CD8-positive, alpha-beta memory T cell (primary cell): ENCODE measurements at places on chromosomes 4 and X. TPM values are rescaled to one million over a fixed set of nuclear protein-coding genes. Genes with fewer than 3 reads are reported as not detected.

The IL2RG gene
- 312 TPM for total RNA-seq

The SMIM10L2A gene
- total RNA-seq: 0.48 TPM

The CYLC1 gene
- total RNA-seq: not detected

The PROM1 gene
- 0.72 TPM for total RNA-seq

The SATL1 gene
- not detected for total RNA-seq

The RHOXF1 gene
- not detected for total RNA-seq

The NLRP2B gene
- not detected for total RNA-seq

The RRH gene
- 0.16 TPM for total RNA-seq

The CT45A10 gene
- not detected for total RNA-seq

The SHROOM4 gene
- total RNA-seq: not detected

DNA sequence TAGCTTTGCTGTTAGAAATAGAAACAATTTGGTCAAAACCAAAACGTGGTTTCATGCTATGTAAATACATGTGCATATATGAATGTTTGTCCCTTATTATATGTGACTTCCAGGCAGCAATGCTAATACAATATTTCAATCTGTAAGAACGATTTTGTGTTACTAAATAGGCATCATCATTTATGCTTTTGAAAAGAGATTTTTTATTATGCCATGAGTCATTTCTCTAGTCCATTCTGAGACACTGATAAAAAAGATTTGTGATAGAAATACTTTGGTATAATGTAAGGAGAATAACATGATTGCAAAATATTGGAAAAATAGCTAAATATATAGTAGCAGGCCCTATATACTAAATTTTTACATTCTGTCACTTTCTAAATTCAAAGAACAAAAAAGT lies 28.9 kb downstream of the SYNPO2 start:
- peaks cover 3% of the 10 kb centered on the region for H3K27me3 ChIP-seq
- no peak for DNase-seq
- H3K27ac ChIP-seq: no peak overlapping the region

DNA sequence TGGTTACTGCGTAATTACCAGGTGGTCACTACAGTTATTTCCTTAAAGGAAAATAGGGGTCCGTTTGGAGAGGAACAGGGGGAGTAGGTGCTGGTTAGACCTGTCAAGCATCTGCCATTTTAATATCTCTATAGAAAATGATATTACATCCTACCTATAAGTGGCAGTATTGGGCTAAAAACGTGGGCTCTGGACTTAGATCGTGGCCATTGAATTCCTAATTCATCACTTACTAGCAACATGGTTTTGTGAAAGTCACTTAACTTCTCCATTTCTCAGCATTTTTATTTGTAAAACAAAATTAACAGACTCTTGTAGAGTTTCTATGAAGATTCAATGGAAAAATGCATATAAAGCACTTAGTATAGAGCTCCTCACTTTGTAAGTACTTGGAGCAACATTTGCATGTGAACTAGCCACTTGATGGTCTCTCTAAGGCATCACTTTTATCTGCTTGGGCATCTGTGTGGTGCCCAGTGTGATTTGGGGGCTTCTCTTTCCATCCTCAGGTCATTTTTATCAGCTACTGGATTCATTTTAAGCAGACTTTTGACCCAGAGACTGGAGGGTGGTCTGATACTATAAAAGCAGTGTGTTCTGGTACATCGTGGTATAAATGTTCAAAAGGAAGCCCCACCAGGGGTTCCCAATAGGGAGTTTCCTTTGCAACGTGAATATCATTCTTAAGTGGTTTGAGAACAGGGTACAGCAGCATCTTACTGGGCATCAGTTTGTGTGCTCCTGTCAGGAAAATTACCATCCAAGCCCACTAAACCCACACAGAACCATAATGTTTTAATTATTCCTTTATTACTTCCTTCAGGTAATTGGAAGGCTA lies 42.7 kb upstream of the RASSF6 start:
- DNase-seq: no peak
- no peak overlapping the region for H3K27ac ChIP-seq
- no peak overlapping the region for H3K4me3 ChIP-seq
- no peaks in the 10 kb centered on the region for H3K4me1 ChIP-seq
- H3K36me3 ChIP-seq: no peaks in the 10 kb centered on the region

DNA sequence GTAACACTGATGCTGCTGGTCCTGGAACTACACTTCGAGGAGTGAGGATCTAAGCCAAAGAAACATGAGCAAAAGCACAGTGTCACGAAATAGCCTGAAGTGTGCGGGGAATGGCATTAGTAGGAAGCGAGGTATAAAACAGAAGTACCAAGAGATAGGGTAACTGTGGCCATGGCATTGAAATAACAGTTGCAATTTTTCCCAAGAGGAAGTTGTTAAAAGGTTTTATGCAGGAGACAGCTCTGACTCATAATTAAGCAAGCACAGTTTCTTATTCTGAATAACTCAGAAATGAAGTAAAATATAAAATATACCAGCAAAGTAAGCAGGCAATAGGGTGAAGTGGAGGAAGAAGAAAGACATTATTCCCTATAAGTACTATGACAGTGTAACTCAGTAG lies 90.3 kb upstream of the TMEM150C start:
- no peak overlapping the region for H3K27ac ChIP-seq
- H3K4me1 ChIP-seq: no peaks in the 10 kb centered on the region
- DNase-seq: no peak

DNA sequence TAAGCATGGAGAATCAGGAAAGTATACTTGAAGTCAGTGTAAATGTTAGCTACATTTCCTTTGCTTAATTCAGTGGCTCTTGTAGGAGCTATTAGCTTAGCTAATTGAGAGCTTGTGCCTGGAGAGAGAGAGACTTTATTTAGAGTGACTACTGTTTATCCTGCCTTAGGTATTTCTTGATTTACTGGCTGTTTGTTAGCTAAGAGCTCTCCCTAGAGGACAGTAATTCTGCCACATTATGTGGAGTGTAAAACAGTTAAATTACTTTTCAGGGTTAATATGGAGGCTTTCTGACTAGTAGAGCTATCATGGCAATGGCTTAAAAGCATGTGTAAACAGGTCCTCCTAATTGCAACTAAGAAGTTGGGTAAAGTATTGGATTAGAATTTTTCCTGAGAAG lies 306.5 kb upstream of the TECRL start:
- no peak for DNase-seq
- no peak overlapping the region for H3K27ac ChIP-seq
- no peak overlapping the region for H3K4me3 ChIP-seq
- no peaks in the 10 kb centered on the region for H3K36me3 ChIP-seq
- H3K27me3 ChIP-seq: no peaks in the 10 kb centered on the region

DNA sequence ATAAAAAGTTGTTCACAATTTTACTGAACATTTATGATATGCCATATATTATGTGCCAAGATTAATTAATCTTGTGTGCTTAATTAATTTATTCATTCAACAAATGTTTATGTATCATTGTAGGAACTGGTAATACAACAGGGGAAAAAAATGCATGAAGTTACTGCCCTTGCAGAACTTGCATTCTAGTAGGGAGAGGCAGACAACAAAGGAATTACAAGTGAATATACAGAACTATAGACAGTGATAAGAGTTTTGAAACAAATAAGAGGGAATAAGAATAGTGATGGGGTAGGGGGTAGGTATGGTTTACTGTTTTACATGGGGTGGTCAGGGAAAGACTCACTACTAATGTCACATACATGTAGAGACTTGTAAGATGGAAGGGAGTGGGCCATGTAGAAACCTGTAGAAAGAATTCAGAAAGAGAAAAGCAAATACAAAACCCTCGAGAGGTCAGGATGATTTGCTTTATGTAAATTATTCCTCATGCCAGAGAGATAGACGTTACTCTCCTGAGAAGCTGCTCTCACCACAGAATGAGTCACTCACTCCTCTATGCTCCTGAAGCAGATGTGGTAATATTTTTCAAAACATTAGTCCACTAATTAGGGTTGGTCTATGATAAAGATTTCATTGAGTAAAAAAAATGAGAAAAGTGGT lies 855.0 kb upstream of the GRID2 start:
- no peak overlapping the region for H3K4me3 ChIP-seq
- H3K27me3 ChIP-seq: no peaks in the 10 kb centered on the region
- H3K27ac ChIP-seq: no peak overlapping the region
- no peaks in the 10 kb centered on the region for H3K36me3 ChIP-seq

GRCh38 chrX:40153345-40154249 lies 55.8 kb upstream of the BCOR start:
- peak; percentile 35 for DNase-seq

DNA sequence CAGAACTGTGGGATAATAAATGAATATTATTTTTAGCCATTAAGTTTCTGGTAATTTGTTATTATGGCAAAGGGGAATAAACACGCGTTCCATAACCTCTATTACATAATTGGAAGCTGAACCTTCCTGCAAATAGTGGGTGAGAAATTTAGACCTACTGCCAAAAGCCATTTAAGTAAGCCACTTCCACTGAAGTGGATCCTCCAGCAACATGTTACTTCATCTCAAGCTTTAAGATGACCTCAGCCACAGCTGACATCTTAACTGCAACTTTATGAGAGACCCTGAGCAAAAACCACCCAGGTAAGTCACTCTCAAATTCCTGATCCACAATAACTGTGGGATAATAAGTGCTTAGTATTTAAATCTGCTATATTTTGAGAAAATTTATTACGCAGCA lies 1048.6 kb downstream of the FAM133A start:
- H3K4me3 ChIP-seq: no peak overlapping the region
- DNase-seq: no peak
- no peaks in the 10 kb centered on the region for H3K27me3 ChIP-seq
- H3K36me3 ChIP-seq: no peaks in the 10 kb centered on the region
- H3K27ac ChIP-seq: no peak overlapping the region

- no peaks in the 10 kb centered on the region for H3K36me3 ChIP-seq
- no peak overlapping the region for H3K4me3 ChIP-seq
- H3K27me3 ChIP-seq: no peaks in the 10 kb centered on the region
- no peak for DNase-seq
Observed at GRCh38 chr4:158051401-158052235, 121.2 kb downstream of the GASK1B start.

DNA sequence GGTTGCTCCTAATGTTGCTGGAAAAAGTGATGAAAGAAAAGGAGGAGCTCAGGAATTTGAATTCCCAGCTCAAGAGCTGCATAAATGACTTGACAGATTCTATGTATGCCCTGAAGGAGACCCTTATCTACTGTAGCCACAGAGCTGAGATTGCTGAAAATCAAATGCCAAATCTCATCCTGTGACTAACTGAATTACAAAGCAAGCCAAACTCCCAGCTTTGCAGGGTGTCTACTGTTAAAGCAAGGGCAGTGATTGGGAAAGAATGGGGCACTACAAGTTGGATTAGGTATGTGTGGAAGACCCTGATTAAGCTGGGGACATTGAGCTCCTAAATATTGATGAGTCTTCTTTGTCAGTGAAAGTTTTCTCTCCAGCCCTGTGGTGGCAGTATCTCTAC lies 20.8 kb upstream of the SMIM9 start:
- no peaks in the 10 kb centered on the region for H3K36me3 ChIP-seq
- no peak overlapping the region for H3K27ac ChIP-seq
- DNase-seq: no peak
- no peak overlapping the region for H3K4me3 ChIP-seq
- H3K4me1 ChIP-seq: no peaks in the 10 kb centered on the region
- H3K27me3 ChIP-seq: no peaks in the 10 kb centered on the region

- H3K4me3 ChIP-seq: no peak overlapping the region
- H3K27me3 ChIP-seq: no peaks in the 10 kb centered on the region
- no peak for DNase-seq
Observed at GRCh38 chrX:29604381-29604780, 611.0 kb upstream of the MAGEB2 start.

DNA sequence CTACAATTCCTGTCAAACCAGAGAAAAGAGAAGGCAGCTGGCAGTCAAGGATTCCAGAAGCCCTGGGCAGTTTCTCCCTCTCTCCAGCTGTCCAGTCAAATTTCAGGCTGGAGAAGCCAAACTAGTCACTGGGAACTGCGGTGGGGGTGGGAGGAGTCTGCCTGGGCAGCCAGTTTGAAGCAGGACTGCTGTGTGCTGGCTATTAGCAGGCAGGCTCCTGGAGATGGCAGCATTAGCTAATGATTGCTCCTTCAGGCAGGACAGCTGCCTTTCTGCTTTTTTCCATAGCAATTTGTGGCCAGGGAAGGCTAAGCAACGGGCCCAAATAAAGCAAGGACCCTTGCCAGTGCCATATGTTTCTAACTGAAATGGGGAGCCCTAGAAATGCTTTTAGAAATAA lies 44.7 kb upstream of the FGF13 start:
- H3K27ac ChIP-seq: no peak overlapping the region
- DNase-seq: no peak
- H3K4me3 ChIP-seq: no peak overlapping the region
- no peaks in the 10 kb centered on the region for H3K36me3 ChIP-seq
- H3K27me3 ChIP-seq: no peaks in the 10 kb centered on the region

DNA sequence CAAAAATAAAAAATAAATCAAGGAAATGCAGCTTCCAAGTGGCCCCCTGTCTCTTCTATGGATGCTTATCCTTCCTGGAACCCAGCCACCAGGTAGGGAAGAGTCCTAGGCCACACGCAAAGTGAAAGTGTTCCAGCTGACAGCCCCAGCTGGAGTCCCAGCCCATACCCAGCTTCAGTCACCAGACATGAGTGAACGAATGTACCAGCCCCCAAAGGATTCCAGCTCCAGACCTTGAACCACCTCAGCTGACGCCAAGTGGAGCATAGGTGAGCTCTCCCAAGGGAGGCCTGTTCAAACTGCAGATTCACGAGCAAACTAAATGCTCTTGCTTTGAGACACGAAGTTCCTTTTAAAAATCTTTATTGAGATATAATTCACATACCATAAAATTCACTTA lies 62.0 kb downstream of the BCOR start:
- no peak overlapping the region for H3K4me3 ChIP-seq
- H3K27me3 ChIP-seq: no peaks in the 10 kb centered on the region
- H3K4me1 ChIP-seq: peaks cover 6% of the 10 kb centered on the region
- no peaks in the 10 kb centered on the region for H3K36me3 ChIP-seq

- H3K4me1 ChIP-seq: no peaks in the 10 kb centered on the region
- H3K4me3 ChIP-seq: no peak overlapping the region
- no peak overlapping the region for H3K27ac ChIP-seq
- DNase-seq: no peak
- H3K27me3 ChIP-seq: no peaks in the 10 kb centered on the region
Observed at GRCh38 chr4:20043991-20044390, 207.7 kb upstream of the SLIT2 start.

DNA sequence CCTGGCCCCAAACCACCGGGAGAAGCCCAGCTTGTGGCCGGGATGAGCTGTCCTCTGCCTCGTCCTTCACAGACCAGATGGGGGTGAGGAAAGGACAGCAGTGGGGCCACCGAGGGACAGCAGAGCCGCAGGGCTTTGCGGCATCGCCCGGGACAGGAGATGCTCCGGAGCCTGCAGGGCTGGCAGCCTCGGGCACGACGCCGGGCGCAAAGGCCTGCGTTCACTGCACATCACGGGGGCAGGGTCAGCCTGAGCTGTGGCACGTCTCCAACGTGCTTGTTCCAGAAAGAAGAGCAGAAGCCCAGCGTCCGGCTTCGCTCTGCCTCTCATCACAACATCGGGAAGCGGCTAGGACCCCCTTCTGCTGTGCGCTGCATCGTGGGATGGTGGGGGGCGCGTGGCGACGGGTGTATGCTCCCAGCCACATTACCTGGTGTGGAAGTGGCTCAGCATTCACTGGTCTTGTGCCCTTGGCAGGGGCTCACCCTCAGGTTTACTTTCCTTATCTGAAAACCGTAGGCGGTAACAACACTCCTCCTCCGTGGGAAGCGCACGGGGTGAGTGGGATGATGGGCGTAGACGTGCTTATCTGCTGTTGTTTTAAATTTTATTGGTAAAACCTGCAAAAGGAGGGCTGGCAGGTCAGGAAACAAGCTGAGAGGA lies 7.4 kb downstream of the TADA2B start:
- no peaks in the 10 kb centered on the region for H3K27me3 ChIP-seq
- H3K4me3 ChIP-seq: no peak overlapping the region
- DNase-seq: peak; percentile 39

GRCh38 chr4:108589961-108590360 lies 30.4 kb upstream of the RPL34 start:
- H3K27me3 ChIP-seq: no peaks in the 10 kb centered on the region
- H3K4me1 ChIP-seq: no peaks in the 10 kb centered on the region
- DNase-seq: no peak
- H3K36me3 ChIP-seq: no peaks in the 10 kb centered on the region
- H3K4me3 ChIP-seq: no peak overlapping the region
